ENCODE measurements at places on chromosomes 12 and 14.

DNA sequence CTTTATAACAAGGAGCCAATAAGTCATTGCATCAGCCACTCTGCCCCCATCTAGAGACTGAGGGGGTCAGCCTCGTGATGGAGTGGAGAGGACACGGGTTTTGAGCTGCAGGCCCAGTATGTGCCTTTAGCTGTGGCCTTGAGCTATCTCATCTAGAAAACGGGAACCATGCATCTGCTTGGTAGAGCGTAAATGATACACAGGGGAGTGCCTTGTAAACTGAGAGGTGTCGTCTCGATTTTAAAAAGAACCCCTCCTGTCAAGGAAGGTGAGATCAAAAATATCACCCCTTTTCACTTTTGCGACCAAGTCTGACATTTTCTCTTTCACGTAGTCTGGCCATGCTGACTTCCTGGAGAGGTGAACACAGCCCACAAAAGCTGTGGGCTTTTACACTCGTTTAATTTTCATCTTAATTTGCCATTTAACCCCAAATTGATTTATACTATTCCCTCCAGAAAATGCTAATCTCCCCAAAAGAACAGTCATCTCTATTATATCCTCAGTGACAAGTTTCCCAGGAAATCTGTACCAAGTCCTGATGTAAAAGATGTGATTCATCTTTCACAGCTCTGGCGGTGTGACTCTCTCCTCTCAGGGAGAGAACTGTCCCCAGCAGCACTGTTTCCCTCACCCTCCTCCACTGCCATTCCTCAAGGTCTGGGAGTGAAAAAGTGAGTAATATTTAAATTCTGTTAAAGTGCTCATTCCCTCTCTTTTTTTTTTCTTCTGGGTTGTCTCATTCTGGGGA is 30.6 kb downstream of the VCPKMT start:
- DNase-seq = peak; percentile 67

- peak; percentile 1 for DNase-seq
Measured at GRCh38 chr12:126915309-126915708, 1351.7 kb upstream of the TMEM132C start.

- no peak for DNase-seq
Measured at GRCh38 chr14:29290441-29290840, 523.9 kb downstream of the FOXG1 start.

DNA sequence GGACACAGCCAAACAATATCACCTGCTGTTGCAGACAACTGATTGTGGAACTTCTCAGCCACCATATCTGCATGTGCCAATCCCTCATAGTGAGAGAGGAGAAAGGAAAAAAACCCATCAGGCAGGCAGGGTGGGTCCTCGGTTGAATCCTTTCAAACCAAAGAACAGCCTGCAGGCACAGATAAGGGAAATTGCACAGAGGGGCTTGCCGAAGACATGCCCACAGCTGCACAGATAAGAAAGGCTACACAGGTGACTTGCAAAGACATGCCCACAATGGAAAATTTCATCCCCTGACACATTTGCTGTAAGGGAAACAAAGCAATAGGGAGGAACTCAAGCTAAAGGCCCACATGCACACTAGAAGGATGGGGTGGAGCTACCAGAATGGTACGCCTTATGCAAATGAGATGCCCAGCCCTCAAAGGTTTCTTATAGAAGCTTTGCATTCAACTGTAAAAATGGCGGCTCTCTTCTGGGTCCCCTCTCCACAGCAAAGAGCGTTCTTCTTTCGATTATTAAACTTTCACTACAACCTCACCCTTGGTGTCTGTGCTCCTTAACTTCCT is 170.0 kb upstream of the TMPO start:
- DNase-seq = no peak

- DNase-seq = no peak
Measured at GRCh38 chr14:53384536-53384935, 231.4 kb upstream of the DDHD1 start.

GRCh38 chr12:117047810-117048584 is 51.2 kb downstream of the TESC start:
- no peak for DNase-seq

- DNase-seq = no peak
Measured at GRCh38 chr12:1318327-1319031, 275.9 kb downstream of the FBXL14 start.

DNA sequence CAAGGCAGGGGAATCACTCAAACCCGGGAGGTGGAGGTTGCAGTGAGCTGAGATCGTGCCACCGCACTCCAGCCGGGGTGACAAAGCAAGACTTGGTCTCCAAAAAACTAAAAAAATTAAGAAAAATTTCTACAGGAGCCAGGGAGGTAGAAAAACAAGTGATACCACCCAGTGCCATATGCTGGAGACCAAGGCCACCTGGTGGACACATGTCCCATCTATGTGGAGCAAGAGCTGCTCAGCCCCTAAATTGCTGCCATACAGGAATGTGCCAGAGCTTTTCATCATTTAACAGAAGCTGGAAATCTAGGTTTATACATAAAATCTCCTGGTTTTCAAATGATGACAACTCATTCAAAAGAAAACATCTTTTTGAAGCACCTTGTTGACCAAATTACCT is 61.4 kb upstream of the ELK3 start:
- peak; percentile 28 for DNase-seq

GRCh38 chr14:67497216-67497615 is 8.7 kb upstream of the TMEM229B start:
- DNase-seq = no peak

GRCh38 chr12:114302117-114302516 is 103.8 kb downstream of the TBX5 start:
- no peak for DNase-seq

- DNase-seq = peak; percentile 63
Measured at GRCh38 chr12:10018386-10018785, 8.0 kb downstream of the CLEC12B start.

DNA sequence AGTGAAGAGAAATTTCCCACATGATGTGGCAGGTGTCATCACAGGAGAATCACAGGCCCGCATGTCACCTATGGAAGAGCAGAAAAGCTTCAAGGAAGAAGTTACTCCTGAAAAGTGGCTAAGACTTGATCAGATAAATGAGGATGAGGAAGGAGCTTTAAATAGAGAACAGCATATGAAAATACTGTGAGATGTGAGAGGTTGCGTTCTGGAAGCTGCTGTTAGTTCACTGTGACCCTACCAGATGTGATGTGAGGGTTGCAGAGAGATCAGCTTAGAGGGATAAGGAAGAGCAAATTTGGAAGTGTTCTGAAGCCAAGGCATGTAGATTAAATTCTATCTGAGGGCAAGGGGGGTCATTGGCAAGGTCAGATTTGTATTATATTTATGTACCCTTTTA is 17.1 kb downstream of the ERP27 start:
- no peak for DNase-seq

DNA sequence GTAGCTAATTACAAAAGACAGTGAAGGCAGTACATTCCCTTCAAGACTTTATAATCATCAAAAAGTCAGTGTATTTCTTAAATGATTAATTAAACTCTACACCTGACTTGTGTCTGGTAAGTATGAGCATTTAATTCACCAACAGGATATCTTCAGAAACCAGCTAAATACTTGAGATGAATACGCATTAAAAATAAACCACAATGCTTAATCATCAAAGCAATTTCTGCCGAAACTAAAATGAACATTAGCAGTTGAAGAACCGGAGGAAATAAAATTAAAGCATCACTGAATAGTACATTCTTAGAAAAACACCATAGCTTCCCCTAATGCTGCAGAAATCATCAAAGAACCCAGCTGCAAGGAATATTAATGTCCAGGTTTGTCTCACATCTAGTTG is 32.7 kb downstream of the SLC25A21 start:
- no peak for DNase-seq

DNA sequence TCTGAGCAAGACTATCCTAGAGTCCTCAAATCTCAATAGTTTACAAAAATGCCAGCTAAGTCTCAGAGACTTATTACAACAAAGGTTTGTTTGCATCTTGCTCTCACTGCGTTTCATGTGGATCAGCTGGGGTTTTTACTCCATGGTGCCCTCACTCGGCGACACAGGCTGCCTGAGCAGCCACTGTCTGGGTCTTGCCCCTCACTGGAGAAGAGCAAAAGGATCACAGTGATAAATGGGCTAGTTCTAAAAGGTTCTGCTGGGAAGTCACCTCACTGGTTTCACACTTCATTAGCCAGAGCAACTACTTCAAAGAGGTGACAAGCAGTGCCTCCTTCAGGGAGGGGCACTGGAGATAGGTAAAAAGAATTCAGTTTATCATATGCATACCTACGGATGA is 392.0 kb downstream of the RPL10L start:
- DNase-seq = no peak

GRCh38 chr14:35829449-35829848 is 3.3 kb downstream of the BRMS1L start:
- DNase-seq = no peak

DNA sequence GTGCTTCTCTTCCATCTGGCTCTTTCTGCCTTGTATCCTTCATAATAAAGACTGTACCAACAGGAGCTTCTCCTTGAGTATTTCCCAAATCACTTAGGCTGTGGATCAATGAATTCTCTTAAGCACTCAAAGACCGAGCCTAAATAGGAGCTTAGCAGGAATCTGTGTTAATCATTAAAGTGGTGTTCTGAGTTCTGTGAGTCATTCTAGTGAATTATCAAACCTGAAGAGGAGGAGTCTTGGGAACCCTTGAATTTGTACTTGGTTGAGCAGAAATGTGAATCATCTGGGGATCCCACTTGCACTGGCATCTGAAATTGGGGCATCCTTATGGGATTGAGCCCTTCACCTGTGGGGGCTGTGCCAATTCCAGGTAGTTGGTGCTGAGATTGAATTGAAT is 946.2 kb downstream of the BCL11B start:
- no peak for DNase-seq

DNA sequence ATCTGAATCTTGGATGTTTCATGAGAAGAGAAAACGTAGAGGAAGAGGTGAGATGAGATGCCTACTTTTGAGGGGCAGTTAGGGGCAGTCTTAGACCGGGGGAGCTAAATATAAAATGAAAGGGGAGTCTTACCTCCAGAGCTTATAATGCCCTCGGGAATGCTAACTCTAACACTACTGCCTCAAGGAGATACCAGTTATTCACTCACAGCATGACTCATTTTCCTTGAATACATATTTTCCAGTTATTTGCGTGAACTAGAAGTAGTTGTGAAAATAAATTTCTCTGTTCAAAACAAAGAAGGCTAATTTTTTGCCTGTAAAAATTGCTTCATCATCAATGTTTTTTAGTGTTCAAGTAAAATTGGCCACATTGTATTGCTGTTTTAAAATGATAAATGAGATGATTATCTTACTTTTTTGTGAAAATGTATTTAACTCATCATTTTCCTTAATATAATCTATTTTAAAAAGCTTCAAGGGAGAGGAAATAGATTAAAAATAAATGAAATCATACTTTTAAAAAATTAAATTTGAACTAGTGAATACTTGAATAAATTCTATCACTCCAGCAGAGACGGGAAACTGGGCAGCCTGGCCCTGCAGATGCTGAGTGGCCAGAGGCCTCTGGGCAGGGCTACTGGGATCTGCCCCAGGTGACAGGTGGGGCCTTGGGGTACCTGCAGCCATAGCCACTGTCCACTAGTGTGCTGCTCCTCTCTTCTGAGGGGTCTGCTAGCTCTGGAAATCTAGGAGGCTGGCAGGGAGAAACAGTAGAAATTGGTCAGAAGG is 339.3 kb downstream of the EGLN3 start:
- no peak for DNase-seq

DNA sequence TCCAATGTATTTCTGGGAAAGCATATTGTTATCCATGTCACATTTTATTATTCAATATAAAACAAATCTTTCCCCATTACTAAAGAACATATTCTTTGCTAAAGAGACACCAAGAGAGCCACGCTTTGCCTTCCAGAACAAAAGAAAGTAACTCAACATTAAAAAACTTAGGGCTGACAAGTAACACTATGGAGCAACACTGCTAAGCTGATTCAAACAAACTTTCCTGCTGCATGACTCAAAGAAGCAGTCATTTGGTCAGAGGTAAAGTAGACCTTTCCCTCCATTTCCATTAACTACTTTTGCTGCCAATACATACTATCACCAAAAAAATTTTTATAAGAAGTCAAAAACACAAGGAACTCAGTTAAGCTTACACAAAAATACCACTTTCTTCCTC is 83.0 kb downstream of the DENND5B start:
- DNase-seq = peak; percentile 5

DNA sequence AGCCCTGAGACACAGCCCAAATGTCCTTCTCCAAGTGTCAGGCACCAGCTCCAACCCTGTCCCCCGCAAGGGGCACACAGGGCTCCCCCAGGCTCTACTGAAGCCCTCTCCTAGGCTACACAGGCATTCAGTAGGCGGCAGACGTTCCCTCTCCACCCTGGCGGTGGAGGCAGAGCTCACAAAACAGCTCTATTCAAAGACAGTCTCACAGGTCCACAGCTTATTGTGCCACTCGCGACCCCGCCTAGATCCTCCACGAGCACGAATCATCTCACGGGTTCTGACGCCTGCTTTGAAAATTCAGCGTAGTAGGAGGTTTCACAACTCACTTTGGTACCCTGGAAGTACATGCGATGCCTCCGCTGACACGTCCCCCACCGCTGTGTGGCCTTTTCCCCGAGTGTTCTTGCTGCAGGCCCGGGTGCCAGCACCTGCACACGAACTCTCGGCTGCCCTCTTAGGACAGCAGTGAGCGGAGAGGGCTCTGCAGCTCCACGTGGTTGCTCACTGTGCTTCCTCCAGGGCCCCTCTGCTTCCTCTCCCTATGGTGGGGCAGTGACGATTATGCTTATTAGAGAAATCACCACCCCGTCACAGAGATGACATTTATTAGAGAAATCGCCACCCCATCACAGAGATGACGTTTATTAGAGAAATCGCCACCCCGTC is 78.5 kb downstream of the ADGRD1 start:
- no peak for DNase-seq

- no peak for DNase-seq
Measured at GRCh38 chr12:43653917-43654316, 101.9 kb upstream of the ADAMTS20 start.

DNA sequence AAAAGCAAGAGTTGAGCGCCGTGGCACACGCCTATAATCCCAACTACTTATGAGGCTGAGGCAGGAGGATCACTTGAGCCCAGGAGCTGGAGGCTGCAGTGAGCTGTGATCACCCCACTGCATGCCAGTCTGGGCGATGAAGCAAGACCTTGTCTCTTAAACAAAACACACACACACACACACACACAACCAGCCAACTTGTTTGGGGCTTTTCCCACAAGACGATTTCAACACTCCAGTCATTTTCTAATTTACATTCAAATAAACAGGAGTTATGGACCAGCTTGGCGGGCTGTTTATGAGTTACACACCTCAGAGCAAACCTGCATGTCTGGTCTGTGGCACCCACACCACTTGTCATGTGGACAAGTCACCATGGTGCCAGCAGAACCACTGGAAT is 6.7 kb downstream of the GLTP start:
- DNase-seq = peak; percentile 62

GRCh38 chr12:9636150-9636850 is 28.6 kb upstream of the KLRB1 start:
- peak; percentile 90 for DNase-seq

DNA sequence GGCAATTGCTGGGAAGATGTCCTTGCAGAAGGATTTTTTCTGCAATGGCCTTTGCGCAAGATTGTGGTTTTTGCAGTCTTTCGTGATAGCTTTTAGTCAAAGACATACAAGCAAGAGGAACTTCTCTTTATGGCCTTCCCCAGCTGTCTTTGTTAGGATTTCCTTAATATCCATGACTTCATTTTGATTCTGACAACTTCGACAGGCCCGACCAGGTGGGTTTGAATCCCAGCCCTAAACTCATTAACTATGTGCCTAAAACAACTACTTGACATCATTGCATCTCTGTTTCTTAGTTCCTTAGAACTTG is 13.3 kb upstream of the VRK1 start:
- DNase-seq = peak; percentile 96
